ENCODE measurements at places on chromosomes 12 and 14.

- DNase-seq: no peak
Observed at GRCh38 chr14:81165188-81165587, 55.6 kb downstream of the GTF2A1 start.

DNA sequence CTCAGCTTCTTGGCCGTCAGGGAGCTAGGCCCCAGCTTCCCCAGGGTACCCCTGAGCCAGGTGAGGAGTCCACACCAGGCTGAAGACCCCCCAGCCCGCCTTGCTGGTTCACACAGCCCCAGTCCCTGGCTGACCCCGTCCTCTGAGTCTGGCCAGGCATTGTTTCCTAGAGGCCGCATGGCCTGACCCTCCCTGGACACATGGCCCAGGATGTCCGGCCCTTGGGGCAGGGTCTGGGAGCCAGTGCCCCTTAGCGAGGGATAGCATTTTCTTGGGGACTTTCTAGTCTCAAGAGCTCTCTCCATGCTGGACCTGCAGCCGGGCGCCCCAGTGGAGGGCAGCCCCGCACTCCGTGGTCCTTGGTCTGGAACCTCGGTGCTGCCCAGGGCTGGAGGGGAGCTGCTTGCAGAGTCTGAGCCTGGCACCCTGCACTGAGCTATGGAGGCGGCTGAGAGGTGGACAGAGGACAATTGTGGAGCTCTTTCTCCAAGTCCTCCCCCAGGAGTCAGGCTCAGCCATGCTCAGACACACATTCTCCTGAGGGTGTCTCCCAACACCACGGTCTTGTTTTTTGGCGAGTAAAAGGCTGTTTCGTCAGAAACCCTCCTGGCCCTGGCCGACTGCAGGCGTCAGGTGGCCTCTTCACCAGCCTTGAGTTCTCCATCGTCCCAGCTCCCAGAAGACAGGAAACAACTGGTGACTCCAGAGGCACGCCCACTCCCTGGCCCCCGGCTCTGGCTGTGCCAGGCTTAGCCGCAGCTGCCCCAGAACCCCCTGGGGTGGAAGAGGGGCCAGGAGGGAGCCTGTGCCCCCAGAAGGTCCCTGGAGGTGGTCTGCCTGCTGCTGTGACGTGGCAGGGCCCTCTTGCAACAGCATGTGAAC lies 17.6 kb upstream of the CRIP2 start:
- no peak for DNase-seq

- DNase-seq: no peak
Observed at GRCh38 chr14:84792722-84793410, 737.1 kb upstream of the FLRT2 start.

- DNase-seq: peak; percentile 15
Observed at GRCh38 chr12:123713823-123714585, 1.9 kb downstream of the ATP6V0A2 start.

DNA sequence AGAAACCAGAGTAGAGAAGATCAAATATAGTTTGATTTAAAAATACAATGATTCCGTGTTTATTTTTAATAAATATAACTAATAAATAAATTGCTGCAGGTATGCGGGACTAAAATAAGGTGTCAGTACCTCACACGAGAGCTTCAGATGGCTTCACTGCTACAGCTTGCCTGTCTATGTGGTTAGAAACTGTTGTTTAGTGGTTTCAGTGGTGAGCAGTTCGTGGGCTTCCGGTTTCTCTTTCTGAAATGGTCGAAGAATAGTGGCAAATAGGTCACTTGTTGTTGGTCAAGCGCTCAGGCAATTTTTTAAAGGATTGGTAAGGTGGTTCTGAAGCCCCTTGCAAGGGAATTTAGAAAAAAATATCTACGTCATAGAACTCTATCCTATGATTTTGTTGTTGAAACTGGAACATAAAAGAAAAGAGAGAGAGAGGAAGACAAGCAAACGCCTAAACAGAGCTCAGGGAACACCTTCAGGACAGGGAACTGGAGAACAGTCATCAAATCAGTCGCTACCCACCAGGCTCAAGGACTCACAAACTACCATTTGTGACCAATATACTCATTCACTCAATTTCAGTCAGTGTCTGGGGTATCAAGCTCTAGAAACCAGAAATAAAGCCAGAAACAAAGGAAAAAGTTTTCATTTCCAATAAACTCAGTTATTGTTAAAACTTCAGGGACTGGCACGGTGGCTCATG lies 31.3 kb downstream of the GABARAPL1 start:
- peak; percentile 64 for DNase-seq

DNA sequence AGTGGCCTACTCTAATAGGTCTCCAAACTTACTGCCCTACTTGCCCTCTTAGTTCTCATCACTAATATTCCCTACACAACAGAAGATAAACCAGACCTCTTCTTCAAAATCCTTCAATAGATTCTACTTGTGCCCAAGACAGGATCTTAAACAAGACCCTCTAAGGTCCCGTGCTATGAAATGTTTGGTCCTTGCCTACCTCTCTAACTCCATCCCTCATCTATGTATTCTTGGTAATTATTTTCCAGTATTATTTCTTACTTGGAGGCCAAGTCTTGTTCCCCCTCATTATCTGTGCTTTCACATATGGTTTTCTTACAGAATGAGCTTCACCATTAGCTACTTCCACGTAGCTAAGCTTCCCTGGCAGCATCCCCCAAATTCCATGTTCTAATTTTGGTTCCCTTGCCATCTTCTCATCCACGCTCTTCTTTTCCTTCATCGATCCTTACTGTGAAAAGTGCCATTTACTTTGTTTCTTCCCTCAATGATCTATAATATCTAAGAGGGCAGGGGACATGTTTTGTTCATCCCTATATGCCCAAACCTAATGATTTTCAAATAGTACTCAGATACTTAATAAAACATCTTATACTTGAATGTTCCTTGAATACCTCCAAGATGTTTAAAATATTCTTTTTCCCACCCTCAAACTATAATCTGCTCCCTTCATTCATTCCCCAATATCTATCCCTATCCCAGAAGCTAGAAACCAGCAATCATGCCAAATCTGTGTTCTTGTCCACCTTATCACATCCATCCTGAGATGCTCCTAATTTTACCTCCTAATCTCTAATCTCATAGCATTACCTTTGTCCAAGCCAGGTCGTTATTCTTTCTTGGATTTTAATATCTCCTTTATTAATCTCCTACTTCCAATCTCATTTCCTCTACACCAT lies 10.1 kb downstream of the HNRNPC start:
- DNase-seq: no peak

- no peak for DNase-seq
Observed at GRCh38 chr12:47990351-47991105, 13.7 kb downstream of the COL2A1 start.

DNA sequence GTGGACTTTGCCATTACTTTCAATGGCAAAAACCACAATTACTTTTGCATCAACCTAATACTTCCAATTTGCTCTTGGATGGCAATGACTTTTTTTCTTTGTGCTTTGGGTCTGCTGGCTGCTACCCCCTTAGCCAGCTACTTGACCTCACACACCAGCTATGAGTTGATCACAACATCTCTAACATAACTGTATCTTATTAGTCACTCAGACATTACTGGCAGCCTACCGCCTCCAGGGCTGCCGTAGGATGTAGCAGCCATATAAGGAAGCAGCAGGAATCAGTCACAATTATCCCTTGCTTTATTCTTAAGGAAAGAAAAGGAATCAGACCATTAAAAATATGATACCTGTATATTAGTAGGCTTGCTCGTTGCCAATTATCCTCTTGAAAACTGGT lies 260.5 kb downstream of the ADAMTS20 start:
- no peak for DNase-seq

DNA sequence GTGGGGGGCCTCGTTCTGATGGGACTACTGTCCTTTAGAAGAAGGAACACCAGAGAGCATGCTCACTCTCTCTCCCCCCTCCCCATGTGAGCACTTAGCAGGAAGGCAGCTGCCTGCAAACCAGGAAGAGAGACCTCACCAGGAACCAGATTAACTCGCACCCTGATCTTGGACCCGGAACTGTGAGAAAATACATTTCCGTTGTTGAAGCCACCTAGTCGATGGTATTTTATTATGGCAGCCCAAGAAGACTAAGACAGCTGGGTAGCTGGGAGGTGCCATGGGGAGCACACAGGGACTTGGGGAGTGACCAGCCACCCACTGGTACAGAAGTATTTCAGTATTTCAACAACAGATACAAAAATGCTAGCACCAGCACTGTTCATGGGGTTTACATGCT lies 59.0 kb downstream of the VCPKMT start:
- DNase-seq: no peak

- no peak for DNase-seq
Observed at GRCh38 chr12:20372326-20373096, 4.2 kb downstream of the PDE3A start.

DNA sequence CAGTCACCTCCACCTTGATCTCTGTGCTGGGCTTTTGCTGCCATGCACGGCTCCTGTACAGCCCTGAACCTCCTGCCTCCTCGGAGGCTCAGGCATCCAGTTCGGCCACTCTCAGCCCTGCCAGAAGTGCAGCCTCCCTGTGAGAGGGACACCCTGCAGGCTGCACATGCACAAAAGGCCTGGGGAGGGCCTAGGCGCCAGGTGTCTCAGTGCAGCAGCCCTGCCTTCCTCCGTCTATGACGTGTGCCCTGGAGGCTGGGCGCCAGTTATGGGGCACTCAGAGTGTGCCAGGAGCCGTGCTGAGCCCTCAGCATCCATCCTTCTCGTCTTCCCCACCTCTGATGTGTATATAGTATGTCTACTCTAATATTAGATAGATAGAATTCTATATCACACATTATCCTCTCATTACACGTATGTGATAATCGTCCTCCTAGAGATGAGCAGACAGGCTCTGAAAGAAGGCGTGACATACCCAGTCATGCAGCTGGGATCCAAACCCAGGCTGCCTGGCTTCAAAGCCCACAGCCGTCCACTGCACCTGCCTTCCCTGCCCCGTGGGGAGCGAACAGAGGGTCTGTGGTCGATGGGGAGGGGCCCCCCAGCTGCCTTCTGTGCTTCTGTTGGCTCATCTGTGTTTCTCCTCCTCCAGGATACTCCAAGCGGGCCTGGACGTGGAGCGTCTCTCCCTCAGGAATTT lies 101.1 kb downstream of the B4GALNT3 start:
- DNase-seq: peak; percentile 73

- no peak for DNase-seq
Observed at GRCh38 chr12:3489057-3489456, 1.9 kb upstream of the PRMT8 start.

GRCh38 chr12:65827342-65827741 lies 3.1 kb downstream of the HMGA2 start:
- no peak for DNase-seq

- no peak for DNase-seq
Observed at GRCh38 chr12:2841056-2841650, 6.3 kb upstream of the NRIP2 start.

- DNase-seq: no peak
Observed at GRCh38 chr12:109756457-109756856, 42.8 kb downstream of the FAM222A start.

DNA sequence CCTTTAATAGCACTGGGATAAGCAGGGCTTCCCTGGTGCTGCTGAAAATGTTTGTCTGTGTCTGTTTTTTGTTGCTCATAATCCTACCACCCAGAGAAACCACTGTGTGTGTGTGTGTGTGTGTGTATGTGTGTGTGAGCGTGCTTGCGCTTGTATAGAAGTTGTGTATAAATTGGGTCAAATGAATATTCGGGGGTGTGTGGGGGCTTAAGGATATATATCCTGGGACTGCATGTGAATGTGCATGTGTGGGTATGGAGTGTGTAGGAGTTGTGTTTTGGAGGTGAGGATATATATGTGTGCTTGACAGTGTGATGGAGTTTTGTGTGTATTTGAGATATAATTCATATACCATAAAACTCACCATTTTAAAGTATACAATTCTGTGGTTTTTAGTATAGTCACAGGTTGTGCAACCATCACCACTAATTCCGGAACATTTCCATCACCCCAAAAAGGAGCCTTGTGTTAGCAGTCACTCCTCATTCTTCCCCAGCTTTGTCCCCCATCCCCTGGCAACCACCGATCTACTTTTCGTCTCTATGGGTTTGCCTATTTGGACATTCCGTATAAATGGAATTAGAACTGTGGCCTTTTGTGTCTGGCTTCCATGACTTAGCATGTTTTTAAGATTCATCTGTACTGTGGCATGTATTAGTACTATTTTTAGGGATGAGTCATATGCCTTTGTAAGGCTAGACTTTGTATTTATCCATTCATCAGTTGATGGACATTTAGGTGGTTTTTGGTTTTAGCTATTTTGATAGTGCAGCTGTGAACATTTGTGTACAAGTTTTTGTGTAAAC lies 25.6 kb downstream of the TCTN1 start:
- no peak for DNase-seq

- DNase-seq: no peak
Observed at GRCh38 chr12:56863789-56864188, 70.4 kb downstream of the SDR9C7 start.

- no peak for DNase-seq
Observed at GRCh38 chr14:102292441-102292840, 12.5 kb downstream of the MOK start.

GRCh38 chr12:23132357-23132756 lies 507.4 kb downstream of the ETNK1 start:
- no peak for DNase-seq

Measured in RPMI8226 (cell line).